Inflammatory macrophage treated with lipopolysaccharide for 1 hour (primary cell): ENCODE measurements at places on chromosomes 7 and 10.

DNA sequence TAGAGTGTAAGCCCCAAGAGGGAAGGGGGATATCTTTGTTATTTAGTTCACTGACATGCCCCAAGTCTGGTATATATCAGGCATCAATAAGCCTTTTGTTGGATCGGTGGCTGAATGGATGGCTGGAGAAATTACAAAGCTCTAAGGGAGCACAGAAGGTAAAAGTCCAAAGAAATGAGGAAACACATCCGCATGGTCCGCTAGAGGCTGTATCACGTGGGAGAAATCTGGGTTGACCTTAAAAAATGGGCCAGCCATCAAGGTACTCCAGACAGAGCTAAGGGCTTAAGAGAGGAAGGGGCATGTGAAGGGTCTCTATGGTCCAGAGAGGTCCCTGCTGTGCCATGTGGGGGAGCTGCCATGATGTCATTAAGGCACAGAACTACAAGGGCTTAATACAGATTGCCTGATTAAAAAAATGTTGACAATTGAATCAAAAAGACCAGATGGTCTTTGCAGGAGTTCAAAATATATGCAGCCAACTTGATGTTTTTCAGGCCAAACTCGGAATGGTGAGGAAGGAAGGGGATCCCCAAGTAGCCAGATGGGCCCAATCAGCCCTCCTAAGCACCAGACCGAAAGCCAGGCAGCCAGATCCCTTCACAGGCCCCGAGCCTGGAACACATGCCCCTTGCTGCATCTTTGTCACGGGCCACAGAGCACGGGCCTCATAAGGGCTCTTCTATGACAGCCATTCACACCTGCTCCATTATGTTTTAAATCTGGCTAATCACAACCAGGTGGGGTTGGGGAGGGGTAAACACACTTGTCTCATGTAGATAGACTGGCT lies 31.9 kb downstream of the SCRN1 start:
- DNase-seq = no peak

- DNase-seq = no peak
Observed at GRCh38 chr10:123673198-123673597, 7.0 kb downstream of the GPR26 start.

GRCh38 chr10:8189458-8189857 lies 135.0 kb downstream of the GATA3 start:
- DNase-seq = no peak

DNA sequence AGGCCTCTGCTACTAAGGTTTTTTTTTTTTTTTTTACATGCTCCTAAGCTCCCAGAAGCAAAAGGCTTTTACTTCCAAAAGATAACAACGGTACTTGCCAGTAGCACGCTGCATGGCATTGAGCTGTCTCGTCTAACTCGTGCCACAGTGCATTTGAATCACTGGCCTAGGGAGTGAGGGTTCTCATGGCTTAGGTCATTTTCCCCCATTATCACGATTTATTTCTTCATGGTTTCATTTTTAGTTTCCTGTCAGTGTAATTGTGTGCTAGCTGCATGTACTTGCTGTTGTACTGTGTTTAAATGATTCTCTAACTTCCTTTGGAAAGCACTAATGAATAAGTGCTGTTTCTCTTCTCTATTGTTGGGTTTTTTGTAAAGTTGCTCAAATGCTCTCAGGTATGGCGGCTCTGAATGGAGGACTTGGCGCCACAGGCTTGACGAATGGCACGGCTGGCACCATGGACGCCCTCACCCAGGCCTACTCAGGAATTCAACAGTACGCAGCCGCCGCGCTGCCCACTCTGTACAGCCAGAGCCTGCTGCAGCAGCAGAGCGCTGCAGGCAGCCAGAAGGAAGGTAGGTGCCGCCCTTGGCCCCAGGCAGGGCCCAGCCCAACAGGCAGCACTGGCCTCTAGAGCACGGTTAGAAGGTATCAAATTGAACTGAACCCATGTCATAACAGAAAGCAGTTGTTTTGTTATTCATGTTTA lies 290.5 kb downstream of the USP6NL start:
- DNase-seq = no peak

- no peak for DNase-seq
Observed at GRCh38 chr10:103895411-103896186, 22.4 kb downstream of the STN1 start.

DNA sequence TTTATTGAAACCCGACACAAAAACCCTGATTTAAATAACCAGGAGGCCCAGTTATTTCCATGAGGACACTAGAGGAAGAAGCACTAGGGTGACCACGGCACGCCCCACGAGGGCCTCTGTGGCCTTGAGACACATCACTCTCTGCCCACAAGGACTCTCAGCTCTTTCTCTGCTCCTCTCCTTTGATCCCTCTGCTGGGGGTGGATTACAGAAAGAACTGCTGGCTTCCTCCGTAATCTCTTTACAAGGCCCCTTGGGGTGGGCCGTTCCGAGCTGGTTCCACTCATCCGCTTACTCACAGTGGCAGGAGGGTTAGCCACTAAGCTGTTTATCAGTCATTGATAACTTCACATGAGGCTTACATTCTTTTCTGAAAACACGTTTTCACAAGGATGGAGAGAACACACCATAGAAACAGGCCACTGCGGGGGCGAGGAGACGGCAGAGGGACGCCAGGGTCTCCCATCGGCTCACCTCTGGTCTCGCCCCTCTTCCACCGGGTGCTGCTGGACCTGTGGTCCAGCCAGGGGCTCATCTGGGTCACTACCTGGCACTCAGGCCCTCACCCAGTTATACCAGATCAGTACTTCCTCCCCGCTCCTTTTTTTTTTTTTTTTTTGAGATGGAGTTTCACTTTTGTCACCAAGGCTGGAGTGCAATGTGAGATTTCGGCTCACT lies 17.6 kb upstream of the PFKFB3 start:
- DNase-seq = no peak

DNA sequence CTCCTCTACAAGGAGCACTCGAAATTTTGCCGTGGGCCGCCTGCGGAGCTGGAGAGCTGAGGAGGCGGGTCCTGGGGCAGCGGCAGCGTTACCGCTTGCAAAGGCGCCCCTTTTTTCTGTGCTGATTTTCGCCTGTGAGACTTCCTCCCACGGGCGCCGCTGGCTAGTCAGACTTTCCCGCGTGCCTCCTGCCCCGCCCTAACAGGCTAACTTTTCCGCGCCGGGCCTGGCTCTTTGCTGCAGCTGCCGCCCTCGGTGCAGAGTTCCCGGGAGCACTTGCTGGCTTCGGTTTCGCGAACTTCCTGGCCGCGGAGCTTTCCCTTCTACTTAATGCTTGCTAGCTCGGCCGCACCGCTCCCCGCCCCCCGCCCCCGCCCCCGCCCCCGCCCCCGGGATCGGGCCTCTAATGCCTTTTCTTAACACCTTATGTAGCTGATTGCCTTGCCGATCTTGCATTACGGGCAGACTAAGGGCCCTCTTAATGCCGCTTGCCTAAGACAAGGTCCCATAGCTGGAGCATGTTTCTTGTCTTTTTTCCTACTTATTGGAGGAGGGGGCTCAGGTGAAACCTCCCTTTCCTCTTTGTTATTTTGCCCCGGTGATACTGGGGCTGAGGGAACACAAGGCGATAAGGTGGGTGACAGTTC lies 37.9 kb upstream of the RASGEF1A start:
- peak; percentile 87 for DNase-seq

DNA sequence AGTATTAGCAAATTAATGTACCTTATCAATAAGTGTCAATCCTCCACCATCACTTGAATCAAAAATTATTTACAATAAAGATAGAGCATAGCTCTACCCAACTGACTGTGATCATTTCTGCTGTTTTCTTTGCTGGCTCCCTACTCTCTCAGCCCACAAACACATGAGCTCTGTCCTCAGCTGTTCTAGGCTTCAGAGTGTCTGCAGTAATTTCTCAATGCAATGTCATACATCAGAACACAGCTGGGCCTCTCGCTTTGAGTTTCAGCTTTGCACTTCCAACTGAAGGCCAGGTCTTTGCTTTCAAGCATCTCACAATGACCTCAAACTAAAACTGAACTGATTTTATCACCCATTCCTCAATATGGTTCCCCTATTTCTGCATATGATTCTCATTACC lies 55.7 kb downstream of the RNF133 start:
- no peak for DNase-seq

DNA sequence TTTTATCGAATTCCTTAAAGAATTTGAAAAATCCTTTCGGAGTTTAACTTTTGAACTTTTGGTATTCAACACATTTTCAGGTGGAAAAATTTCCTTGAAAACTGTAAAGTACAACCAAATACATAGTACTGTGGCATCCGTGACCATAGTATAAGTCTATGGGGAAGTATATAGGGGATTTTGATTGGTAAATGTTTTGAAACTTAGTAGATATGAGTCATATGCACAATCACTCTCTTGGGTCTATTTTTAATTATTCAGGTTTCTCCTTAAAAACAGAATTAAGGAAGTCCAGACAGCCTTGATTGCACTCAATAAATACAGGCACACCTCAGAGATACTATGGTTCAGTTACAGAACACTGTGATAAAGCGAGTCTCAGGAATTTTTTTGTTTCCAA lies 64.2 kb downstream of the AVL9 start:
- peak; percentile 16 for DNase-seq

GRCh38 chr7:40715053-40715430 lies 580.2 kb downstream of the SUGCT start:
- no peak for DNase-seq

DNA sequence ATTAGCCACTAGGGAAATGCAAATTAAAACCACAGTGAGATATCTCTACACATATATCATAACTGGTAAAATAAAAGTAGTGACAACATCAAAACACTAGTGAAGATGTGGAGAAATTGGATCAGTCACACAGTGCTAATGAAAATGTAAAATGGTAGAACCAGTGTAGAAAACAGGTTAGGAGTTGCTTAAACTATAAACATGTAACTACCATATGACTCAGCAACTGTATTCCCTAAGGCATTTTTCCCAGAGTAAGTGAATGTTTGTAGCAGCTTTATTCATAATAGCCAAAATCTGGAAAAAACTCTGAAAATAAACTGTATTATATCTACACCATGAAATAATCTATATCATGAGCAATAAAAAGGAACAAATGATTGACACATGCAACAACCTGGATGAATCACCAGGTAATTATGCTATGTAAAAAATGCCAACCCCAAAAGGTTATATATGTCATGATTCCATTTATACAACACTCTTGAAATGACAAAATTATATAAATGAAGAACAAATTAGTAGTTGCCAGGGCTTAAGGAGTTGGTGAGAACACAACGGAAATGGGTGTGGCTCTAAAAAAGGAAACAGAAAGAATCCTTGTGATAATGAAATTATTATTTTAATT lies 22.8 kb downstream of the SLC25A40 start:
- DNase-seq = no peak

- no peak for DNase-seq
Observed at GRCh38 chr7:17725821-17726220, 214.5 kb downstream of the SNX13 start.

- no peak for DNase-seq
Observed at GRCh38 chr10:118273662-118274061, 68.5 kb downstream of the FAM204A start.

- DNase-seq = no peak
Observed at GRCh38 chr10:72184156-72184555, 31.7 kb upstream of the ANAPC16 start.

GRCh38 chr7:20561466-20561865 lies 54.0 kb upstream of the ABCB5 start:
- DNase-seq = no peak

- no peak for DNase-seq
Observed at GRCh38 chr10:35959252-35959651, 317.2 kb upstream of the FZD8 start.

DNA sequence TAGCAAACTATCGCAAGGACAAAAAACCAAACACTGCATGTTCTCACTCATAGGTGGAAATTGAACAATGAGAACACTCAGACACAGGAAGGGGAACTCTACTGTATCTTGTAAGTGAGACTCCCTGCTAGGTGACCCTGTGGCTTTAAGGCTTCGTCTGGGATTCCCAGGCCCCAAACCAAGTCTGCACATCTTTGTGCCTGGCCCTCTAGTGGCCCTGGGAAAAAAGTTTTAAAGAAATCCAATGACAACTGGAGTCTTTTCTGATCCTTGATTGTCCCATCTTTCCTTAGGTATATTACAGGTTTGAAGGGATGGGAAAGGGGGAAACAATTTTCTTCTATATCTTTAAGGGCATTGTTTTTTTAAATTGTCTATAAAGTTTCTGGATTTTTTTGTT lies 10.6 kb upstream of the LIPM start:
- peak; percentile 44 for DNase-seq

DNA sequence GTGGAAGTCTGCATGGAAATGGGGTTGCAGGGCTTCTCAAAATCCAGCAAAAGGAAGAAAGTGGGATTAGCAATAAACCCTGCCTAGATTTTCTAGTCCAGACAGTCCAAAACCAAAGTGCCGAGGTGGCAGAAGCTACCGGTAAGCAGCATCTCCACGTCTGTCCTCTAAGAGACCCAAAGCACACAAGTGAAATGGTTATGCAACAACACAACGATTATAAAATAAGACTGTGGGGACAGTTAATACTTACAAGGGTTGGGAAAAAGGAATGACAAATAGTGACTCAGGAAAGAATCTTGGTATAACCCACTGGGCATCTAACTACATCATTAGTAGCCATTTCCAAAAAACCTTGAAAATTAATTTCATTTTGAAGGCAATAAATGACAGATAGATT lies 24.7 kb downstream of the CREB3L2 start:
- DNase-seq = no peak

GRCh38 chr10:124092250-124092859 lies 1.0 kb downstream of the CHST15 start:
- DNase-seq = peak; percentile 69

- no peak for DNase-seq
Observed at GRCh38 chr7:66152371-66153191, 37.9 kb downstream of the CRCP start.

DNA sequence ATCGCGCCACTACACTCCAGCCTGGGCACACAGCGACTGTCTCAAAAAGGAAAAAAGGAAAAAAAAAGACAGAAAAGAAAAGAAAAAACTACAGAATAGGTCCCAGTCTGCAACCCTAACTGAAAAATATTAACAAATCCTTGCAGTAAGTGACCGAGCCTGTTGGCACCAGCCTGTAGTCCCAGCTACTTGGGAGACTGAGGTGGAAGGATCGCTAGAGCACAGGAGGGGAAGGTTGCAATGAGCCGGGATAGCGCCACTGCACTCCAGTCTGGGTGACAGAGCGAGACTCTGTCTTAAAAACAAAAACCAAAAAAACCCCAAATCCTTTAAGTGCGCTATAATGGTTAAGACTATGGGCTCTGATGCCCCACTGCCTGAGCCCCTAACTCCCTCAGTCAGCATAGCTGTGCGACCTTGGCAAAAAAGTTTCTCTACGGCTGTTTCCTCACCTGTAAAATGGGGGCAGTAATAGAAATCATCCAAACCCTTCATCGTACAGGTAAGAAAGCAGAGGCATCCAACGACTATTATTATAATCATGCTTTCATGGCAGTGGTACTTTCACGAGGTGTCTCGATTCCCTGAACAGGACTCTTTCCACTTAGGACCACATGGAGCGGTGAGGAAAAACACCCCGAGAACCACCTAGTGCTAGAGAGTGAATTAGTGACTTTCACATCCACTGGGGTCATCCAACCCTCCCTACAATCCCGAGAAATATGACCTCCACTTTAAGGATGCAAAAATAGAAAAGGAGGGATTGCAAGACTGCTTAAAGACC lies 755 bp downstream of the TOMM7 start:
- DNase-seq = peak; percentile 3

- DNase-seq = no peak
Observed at GRCh38 chr10:76769161-76769560, 868.4 kb downstream of the KCNMA1 start.

GRCh38 chr7:91694351-91694841 lies 186.1 kb downstream of the MTERF1 start:
- DNase-seq = no peak

GRCh38 chr7:65509368-65510186 lies 135.9 kb downstream of the ZNF92 start:
- peak; percentile 1 for DNase-seq

GRCh38 chr10:102493771-102494170 lies 8.7 kb downstream of the ACTR1A start:
- DNase-seq = no peak
